ENCODE measurements at places on chromosomes 7 and 10. TPM values are rescaled to one million over a fixed set of nuclear protein-coding genes. Genes with fewer than 3 reads are reported as not detected.

PTF1A gene
- not detected for total RNA-seq

AFAP1L2 gene
- total RNA-seq, result 1.6 TPM

DNA sequence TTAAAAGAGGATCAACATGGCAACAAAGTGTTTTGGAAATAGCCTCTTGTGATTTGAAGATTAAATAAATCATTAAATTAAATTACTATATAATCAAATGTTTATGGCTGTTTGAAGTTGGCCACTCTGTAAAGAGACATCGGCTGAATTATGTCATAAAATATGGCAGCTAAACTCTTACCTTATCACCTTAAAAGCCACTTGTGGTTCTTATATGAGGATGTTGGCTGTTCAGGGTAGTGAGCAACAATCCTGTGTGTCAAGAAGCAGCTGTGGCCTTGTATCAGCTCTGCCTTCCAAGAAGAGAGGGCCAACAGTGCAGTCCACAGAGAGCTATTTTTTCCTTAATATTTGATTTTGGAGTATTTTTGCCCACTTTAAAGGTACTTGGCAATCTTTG, 113.4 kb upstream of the CDK6 start:
- H3K4me3 ChIP-seq, result no peak overlapping the region
- no peaks in the 10 kb centered on the region for H3K27me3 ChIP-seq
- DNase-seq, result no peak
- H3K27ac ChIP-seq, result no peak overlapping the region
- H3K36me3 ChIP-seq, result no peaks in the 10 kb centered on the region
- no peaks in the 10 kb centered on the region for H3K4me1 ChIP-seq

LRIT1 gene
- total RNA-seq, result not detected

GHRHR gene
- not detected for total RNA-seq

CCDC3 gene
- total RNA-seq, result 1.2 TPM

DNA sequence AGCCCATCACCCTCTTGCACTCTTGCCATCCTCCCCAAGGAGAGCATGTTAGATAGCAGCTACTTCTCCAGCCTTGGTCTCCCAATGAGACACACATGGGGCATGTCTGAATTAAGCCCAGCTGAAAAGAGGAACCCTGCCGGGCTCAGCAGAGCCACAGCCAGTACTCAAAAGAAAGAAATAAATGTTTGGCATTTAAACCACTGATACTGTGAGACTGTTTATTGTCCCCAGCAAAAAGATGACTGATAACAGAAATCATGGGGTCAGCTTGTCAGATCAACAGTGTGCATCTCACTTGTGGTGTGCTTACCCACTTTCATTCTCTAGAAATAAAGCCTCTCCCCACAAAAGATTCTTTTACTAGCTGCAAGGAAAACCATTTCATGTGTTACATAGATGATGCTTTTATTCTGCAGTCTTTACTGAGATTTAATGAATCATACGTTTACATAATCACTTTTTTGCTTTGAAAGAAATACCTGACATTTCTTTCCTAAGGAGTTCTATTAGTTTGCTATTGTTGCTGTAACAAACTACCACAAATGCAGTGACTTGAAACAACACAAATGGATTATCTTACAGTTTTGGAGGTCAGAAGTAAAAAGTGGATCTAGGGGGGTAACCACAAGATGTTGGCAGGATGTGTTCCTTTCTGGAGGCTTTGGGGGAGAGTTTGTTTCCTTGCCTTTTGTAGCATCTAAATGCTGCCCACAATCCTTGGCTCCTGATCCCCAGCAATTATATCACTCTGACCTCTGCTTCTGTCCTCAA, 20.9 kb downstream of the ANKRD7 start:
- H3K4me3 ChIP-seq, result no peak overlapping the region
- no peak overlapping the region for H3K27ac ChIP-seq
- DNase-seq, result no peak
- H3K27me3 ChIP-seq, result no peaks in the 10 kb centered on the region
- H3K4me1 ChIP-seq, result no peaks in the 10 kb centered on the region
- no peaks in the 10 kb centered on the region for H3K36me3 ChIP-seq

DNA sequence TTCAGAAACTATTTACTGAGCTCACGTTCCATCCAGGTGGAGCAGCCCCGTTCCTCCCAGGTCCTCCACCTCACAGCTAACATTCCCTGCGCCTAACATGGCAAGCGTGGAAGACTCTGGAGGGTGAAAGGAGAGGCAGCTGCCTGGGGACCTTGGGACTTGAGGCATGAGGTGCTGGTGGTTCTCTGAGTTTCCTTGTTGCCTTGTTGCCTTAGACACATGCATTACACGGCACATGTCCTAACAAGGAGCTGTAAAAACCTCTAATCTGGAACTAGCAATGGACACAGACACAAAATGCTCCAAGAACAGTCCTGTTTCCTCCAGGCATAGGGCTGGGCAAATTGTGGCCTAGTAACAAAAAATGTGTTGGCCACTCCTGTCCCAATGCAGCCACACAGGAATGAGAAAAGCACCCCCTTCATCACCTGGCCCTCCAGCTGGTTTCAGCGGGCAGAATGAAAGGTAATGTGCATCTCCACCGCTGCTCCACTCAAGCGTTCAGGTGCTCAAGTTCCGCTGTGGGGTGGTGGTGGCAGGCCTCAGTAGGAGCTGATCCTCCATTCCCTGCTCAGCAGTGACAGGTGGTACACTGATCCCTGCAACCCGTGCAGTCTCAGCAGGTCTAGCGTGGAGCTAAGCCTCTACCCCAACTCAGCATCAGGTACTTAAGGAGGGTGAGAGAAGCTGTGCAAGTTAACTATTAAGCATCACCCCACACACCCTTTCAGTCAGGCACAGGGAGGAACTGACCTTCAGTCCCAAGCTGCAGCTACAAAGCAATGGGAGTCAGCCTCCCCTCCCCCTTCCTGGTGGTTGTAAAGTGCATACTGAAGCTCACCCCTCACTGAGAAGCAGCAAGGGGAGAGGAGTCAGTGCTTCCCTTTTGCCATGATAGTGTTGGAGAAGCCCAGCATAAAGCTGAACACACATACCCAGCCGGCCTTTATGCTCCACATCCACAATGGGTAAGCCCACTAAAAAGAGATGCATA, 382.8 kb downstream of the SDK1 start:
- DNase-seq, result no peak
- no peaks in the 10 kb centered on the region for H3K27me3 ChIP-seq
- no peaks in the 10 kb centered on the region for H3K36me3 ChIP-seq
- H3K4me3 ChIP-seq, result no peak overlapping the region
- no peak overlapping the region for H3K27ac ChIP-seq

GJD4 gene
- not detected for total RNA-seq

DNA sequence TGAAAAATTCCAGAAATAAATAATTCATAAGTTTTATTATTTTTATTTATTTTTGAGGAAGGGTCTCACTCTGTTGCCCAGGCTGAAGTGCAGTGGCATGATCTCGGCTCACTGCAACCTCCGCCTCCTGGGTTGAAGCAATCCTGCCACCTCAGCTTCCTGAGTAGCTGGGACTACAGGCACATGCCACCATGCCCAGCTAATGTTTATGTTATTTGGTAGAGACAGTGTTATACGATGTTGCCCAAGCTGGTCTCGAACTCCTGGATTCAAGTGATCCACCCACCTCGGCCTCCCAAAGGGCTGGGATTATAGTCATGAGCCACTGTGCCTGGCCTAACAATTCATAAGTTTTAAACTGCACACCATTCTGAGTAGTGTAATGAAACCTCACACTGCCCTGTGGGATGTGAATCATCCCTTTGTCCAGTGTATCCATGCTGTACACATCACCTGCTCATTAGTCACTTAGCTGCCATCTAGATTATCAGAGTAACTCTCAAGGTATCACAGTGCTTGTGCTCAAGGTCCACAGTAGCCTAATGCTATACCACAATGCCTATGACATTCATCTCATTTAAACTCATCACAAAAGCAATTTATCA, 17.9 kb downstream of the RTKN2 start:
- DNase-seq, result peak; percentile 19
- H3K36me3 ChIP-seq, result no peaks in the 10 kb centered on the region
- no peaks in the 10 kb centered on the region for H3K27me3 ChIP-seq
- no peak overlapping the region for H3K4me3 ChIP-seq

DNA sequence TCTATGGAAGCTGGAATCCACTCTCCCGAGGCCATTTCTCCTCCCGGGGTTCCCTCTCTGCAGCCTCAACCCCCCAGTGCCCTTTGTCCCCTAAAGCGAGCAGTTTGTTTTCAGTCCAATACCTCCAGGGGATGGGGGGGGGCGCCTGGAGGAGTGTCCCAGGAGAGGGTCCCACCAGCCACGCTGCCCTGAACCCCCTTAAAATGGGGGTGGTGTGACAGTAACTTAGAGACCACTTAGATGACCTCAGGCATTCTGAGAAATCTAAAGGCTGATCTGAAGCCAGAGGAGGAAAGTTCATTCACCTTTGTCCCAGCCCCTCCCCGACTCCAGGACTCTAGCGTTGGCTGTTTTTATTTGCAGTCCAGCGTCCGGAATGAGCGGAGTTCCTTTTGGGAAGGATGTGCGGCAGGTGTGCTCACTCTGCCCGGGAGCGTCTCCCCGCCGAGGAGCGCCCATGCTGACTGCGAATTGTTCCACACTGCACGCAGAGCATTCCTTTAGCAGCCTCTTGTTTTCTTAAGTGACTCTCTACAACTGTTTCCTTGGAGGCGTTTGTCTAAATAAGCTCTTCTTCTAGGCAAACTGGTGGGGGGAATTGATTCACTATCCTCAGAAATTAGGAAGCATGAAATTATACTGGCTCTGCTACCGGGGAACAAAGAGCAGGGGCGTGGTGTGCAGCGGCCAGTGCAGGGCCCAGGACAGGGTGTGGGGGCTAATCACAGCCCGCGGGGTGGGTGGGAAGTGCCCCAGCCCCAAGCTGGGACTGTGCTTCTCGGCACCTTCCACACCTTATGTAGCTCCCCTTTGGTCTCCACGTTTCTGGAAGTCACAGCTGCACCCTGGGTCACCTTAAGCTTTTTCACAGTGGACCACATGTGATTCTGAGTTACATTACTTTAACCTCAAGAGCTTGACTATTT, 46.3 kb downstream of the SYPL1 start:
- H3K27ac ChIP-seq, result no peak overlapping the region
- H3K27me3 ChIP-seq, result no peaks in the 10 kb centered on the region
- H3K4me1 ChIP-seq, result peaks cover 17% of the 10 kb centered on the region
- no peaks in the 10 kb centered on the region for H3K36me3 ChIP-seq

GRCh38 chr10:74530981-74531380, 295.4 kb upstream of the KAT6B start:
- H3K4me3 ChIP-seq, result no peak overlapping the region
- H3K27me3 ChIP-seq, result no peaks in the 10 kb centered on the region
- DNase-seq, result no peak
- no peaks in the 10 kb centered on the region for H3K4me1 ChIP-seq
- no peaks in the 10 kb centered on the region for H3K36me3 ChIP-seq
- no peak overlapping the region for H3K27ac ChIP-seq

GRCh38 chr7:128453836-128454804, 1.6 kb upstream of the HILPDA start:
- H3K36me3 ChIP-seq, result no peaks in the 10 kb centered on the region
- H3K27me3 ChIP-seq, result peaks cover 12% of the 10 kb centered on the region
- H3K4me1 ChIP-seq, result peaks cover 29% of the 10 kb centered on the region
- peak; percentile 90 for DNase-seq
- H3K4me3 ChIP-seq, result peak overlapping the region; percentile 10

SPAM1 gene
- total RNA-seq, result not detected
